ENCODE measurements at places on chromosomes 4 and X. TPM values are rescaled to one million over a fixed set of nuclear protein-coding genes. Genes with fewer than 3 reads are reported as not detected.

The WDR17 gene
- 2.8 TPM for total RNA-seq

The CYBB gene
- not detected for total RNA-seq

The HPGD gene
- not detected for total RNA-seq

The TEX13C gene
- 0.31 TPM for total RNA-seq

The TMEM156 gene
- not detected for total RNA-seq

The SMARCA1 gene
- total RNA-seq = 60.7 TPM

The RAB40A gene
- total RNA-seq = not detected

The ZAR1 gene
- not detected for total RNA-seq

The KIAA1210 gene
- not detected for total RNA-seq

The RPA4 gene
- total RNA-seq = not detected

The ZDHHC9 gene
- 5.0 TPM for total RNA-seq

The RASSF6 gene
- not detected for total RNA-seq

The DTHD1 gene
- not detected for total RNA-seq

The PDE5A gene
- total RNA-seq = 0.06 TPM

The POU3F4 gene
- total RNA-seq = not detected

The HTR2C gene
- not detected for total RNA-seq

The CTAG1B gene
- total RNA-seq = not detected

The SCML2 gene
- total RNA-seq = 6.2 TPM

The KCND1 gene
- 0.44 TPM for total RNA-seq

The UGT2B7 gene
- not detected for total RNA-seq

The NSDHL gene
- 31.2 TPM for total RNA-seq

The TMEM255A gene
- total RNA-seq = not detected

The OPRPN gene
- not detected for total RNA-seq

The DCLK2 gene
- total RNA-seq = 0.06 TPM

The BEND2 gene
- total RNA-seq = not detected

The HSFX3 gene
- total RNA-seq = not detected

The PRR32 gene
- not detected for total RNA-seq

The NHS gene
- not detected for total RNA-seq

The STS gene
- 0.95 TPM for total RNA-seq

Measured in G401 (cell line).